ENCODE measurements at places on chromosomes 4 and X. TPM values are rescaled to one million over a fixed set of nuclear protein-coding genes. Genes with fewer than 3 reads are reported as not detected.

- no peak for DNase-seq
These were observed 536.9 kb downstream of the RAPGEF2 start for GRCh38 chr4:159639671-159640323.

DNA sequence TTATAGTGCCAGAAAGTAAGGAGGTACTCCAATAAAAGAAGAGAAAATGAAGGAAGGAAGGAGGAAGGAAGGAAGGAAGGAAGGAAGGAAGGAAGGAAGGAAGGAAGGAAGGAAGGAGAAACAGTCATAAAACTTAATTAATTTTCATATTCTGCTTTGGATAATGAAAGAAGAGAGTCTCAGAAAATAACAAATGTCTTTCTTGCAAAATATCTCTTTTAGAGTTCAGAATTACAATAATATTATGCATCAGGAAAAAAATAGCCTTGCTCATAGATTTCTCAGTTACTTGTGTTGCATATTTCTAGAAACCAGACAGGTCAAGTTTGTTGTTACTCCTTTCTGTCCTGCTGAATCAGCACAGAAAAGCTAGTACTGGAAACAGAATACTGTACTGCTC is 130.1 kb upstream of the DKK2 start:
- DNase-seq, result no peak

DNA sequence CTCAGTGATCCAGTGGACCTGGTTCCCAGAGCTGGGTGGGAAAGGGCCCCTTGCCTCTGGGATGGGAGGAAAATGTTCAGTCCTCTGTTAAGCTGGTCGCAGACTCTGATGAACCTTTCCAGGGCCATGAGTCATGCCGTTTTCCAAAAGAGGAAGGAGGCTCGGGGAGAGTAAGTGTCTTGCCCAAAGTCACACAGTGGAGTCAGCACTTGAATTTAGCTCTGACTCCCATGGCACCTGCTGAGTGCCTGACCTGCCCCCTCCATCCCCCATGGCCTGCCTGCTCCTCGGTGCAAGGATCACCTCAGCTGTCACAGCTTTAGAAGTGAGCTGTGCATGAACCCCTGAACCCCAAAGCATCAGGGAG is 14.0 kb upstream of the KIAA0232 start:
- peak; percentile 65 for DNase-seq

DNA sequence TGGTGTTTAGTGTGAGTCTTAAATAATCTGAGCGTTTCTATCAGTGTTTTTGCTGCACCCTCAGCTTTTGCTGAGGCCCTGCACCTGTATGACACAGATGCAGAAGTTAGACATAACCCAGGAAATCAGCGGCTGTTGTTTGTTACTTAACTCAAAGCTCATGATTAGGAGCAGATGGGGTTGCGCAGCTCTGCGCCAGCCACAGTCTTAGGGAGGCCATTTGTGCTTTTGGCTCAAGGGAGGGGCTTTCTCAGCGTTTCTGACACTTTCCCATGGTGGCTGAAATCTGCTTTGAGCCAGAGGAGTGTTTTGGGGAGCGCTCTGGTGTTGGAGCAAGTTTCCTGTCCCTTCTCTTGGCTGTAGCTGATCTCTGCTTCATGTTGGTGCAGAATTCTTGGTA is 433.8 kb downstream of the NAF1 start:
- no peak for DNase-seq

DNA sequence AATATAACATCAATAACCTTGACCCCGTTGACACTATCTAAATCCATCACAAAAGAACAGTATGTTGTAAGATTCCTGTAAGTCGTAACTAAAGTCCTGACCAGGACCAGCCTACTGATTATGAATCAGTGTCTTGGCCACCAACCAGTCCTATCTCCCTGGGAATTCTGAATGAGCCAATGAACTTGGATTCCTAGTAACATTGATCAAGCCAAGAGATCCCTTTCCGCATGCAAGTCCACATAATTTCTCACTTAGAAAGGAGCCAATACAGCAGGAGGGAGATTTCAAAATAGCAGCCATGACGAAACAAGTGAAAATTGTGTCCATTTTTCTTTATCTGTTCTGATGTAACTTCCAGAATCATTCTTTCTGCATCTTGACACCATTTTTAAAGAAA is 9.5 kb downstream of the XPNPEP2 start:
- DNase-seq, result peak; percentile 58

DNA sequence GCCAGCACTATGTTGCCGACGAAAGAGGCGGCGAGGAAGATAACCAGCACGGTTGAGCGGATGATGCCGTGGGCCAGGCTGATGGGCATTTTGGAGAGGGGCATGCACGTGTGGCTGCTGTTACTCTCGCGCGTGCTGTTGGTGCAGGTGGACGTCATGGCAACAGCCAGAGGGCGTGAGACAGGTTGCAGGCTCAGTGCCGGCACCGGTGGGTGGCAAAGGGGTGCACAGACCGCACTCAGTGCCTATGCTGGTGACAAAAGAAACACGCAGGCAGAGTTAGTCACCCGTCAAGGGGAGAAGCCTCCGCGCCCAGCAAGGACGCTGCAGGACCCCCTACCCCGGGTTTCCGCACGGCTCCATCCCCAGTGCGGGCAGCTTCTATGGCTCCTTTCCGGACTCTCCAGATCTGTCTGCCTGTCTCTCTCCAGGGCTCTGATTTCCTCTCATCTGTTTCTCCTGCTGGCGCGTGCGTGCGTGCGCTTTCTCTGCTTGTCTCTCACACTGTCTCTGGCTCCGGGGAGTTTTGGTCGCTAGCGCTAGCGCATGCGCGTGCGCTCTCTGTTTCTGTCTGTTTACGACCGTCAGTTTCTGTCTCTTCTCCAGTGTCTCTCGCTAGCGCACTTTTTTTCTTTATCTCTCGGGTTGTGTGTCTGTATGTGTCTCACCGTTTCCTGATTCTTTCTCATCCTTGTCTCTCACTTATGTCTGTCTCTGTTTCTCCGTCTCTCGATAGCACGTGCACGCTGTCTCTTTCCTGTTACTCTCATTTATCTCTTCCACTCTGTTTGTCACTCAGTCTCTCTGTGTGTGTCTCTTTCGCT is 2.1 kb downstream of the GPR101 start:
- DNase-seq, result peak; percentile 17

DNA sequence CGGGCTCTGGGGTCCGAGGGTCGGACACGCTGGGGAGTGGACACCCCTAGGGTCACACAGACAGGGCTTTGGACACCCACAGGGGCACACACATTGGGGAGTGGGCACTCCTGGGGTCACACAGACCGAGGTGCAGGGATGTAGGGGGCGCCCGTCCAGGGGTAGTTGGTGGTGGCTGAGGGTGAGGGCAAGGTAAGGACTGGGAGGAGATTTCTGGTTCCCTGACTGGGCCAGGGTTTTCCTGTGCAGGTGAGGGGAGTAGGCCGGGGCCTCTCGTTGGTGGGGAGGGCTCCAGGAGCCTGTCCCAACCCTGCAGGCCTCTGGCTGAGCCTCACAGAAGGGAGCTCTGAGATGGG is 21.9 kb upstream of the WDR45 start:
- no peak for DNase-seq

DNA sequence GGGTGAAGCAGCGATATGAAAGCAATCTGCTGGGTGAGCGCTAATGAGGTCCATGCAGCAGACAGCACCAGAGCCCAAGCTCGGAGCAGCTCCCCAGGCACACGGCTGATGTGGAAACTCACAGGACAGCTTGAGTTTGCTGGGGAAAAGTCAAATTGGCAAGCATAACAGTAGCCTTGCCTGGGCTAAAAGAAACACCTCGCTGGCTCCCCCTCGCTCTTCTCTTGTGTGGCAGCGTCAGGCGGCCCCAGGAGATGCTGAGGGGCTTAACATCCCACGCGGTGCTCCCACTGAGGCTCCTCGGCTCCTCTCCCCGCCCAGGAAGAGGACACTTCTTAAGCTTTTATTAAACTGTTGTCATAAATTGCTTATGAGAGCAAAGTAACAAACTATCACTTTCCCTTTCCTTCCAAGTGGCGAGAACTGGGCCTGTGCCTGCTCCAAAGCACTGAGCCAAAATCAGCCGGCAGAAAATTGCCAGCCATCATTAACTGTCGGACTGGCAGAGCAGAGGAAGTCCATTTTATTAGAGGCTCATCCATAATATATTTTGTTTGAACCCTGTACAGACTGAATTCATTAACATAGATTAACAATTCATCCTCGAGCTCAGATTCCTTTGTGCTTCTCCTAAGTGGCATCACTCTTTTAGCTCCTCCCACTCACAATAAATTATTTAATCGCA is 111.4 kb downstream of the TSPAN5 start:
- DNase-seq, result no peak

GRCh38 chr4:37431417-37431743 is 186.8 kb downstream of the NWD2 start:
- no peak for DNase-seq

DNA sequence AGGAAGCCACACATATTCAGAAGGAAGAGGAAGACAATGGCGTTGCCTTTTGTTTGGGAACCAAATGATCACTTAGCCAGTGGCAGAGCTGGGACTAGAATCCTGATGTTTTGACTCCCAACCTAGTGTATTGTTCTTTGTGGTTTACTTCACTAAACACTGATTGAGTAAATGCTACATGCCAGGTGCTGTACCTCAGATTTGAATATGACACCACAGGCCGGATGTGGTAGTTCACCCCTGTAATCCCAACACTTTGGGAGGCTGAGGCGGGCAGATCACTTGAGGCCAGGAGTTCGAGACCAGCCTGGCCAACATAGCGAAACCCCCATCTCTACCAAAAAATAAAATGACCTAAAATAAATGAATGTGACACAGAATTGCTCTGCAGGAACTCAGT is 8.4 kb downstream of the NDUFA1 start:
- DNase-seq, result no peak

DNA sequence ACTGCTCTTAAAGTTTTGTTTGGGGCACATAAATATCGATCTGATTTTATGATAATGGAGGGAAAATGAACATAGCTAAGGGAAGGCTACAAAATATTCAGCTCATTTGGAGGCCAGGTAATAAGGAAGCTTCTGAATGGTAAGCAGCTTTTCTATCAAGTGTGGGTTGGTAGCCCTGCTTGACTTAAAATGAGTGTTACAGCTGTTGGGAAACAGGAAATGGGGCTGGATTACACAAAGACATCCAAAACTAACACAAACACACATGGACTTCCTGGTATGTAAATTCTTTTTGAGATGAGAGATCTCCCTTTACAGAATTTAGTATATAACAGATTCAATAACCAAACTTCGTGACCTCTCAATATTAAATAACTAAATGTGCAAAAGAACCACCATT is 58.0 kb downstream of the FGF16 start:
- no peak for DNase-seq

GRCh38 chr4:1577822-1578217 is 106.3 kb downstream of the FAM53A start:
- no peak for DNase-seq

- DNase-seq, result no peak
These were observed 53.4 kb downstream of the HMX1 start for GRCh38 chr4:8818063-8818881.

DNA sequence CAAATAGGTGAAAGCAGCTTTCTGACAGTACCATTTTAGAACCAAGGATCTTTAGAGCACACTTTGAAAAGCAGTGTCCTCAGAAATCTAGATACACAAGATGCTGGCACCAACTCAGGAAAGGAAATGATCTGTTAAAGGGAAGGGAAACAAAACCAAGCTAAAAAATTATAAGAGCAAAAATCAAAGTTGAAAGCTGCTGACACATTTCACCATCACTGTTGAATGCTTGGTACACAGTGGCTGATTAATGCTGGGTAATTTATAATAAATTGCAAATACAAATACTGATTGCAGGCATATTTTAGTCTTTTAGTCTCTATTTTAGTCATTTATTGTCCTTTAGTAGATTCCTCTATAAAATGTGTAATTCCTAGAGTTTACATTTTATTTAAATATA is 1540.1 kb upstream of the PCDH10 start:
- DNase-seq, result no peak

- DNase-seq, result peak; percentile 42
These were observed 13.6 kb downstream of the RNF212 start for GRCh38 chr4:1099684-1100335.

GRCh38 chr4:156217236-156217635 is 263.6 kb upstream of the CTSO start:
- DNase-seq, result no peak

- DNase-seq, result no peak
These were observed 187.0 kb downstream of the UGT8 start for GRCh38 chr4:114785570-114785969.

DNA sequence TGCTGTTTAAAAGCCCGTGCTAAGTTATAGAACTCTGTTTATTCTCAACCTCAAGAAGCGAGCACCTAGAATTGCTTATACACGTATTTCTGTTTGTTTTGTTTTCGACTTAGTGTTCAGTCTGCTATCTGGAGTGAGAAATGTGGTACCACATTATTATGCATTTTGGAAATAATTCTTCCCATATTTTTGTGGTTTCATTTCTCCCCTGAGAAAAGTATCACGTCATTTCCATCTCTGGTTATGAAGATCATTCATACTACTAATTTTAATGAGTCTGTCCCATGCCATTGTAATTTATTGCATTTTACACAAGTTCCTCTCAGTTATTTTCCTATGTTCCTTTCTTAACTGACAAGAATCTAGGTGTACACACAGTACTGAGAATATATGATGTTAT is 186.0 kb downstream of the DCHS2 start:
- no peak for DNase-seq

DNA sequence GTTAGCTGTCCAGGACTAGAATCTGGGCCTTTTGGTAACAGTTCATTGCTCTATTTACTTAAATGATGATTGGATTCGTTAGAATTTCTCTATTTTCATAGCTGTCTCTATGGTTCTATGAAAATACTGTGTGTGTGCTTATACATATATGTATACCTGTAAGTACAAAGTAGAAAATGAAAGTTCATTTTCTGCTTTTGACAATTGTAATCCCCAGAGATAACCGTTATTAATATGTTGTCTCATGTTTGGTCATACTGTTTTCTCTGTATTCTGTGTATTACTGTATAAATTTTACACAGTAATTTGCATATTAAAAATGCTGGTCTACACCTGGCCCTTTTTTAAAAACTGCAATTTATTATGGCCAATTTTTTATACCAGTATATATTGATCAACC is 55.4 kb downstream of the CLCN3 start:
- DNase-seq, result no peak

DNA sequence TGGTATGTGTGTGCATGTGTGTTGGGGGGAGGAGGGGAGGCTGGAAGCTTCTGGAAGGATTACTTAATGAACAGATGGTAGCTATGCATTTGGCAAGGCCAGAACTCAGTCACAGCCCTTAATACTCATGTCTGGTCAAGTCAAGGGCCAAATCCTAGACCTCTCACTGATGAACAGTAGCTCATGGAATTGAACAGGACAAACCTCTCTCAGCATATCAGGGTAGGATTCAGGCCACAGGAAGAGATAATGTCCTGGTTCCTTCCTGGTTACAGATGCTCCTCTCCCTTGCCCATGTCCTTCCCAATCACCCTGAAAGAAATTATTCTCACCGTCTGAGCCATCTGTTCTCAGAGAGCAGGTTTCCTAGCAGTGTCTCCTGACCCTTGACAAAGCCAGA is 165.7 kb downstream of the SOWAHB start:
- DNase-seq, result no peak

Gene MTMR8
- 2.0 TPM for polyA plus RNA-seq

Gene CDX4
- not detected for polyA plus RNA-seq

Gene KCND1
- 2.4 TPM for polyA plus RNA-seq

Gene RIBC1
- polyA plus RNA-seq, result 7.6 TPM

Gene RASL11B
- 2.8 TPM for polyA plus RNA-seq

Gene RNF150
- 4.9 TPM for polyA plus RNA-seq

All from adrenal gland (tissue), 19 donors.